NCI-H510A treated with DMSO at 0.1 percent for 48 hours (cell line): ENCODE measurements at places on chromosomes 2 and 18.

DNA sequence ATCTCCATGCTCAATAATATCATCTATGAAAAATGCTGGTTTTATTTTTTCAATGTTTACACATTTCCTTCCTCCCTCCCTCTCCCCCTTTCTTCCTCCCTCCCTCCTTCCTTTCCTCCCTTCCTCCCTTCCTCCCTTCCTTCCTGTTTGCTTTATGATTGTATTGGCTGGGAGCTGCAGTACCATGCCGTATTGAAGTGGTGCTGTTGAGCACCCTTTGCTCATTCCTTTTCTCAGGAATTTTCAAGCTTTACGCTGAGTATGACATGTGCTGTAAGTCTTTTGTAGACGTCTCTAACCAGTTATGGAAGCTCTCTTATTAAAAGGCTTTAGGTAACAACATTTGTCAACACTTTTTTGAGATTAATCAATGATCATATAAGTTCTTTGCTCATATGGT is 100.4 kb downstream of the SNTG2 start:
- DNase-seq: peak; percentile 70

DNA sequence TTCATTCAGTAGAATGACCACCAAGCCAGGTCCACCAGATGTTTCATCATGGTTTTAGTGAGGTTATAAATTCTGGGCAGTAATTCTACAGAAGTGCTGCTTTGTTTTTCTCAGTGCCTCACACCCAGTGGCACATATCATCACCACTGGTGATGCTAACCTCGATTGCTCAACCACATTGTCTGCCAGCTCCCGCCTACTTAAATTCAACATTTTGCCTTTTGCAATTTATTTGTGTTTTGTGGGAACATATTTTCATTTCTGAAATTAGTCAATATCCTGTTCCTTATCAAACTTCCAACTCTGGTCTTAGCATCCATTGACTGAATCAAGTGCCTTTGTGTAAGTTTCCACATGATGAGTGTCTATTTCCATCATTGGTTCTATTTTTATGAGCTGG is 62.3 kb upstream of the TMEM178A start:
- DNase-seq: no peak

DNA sequence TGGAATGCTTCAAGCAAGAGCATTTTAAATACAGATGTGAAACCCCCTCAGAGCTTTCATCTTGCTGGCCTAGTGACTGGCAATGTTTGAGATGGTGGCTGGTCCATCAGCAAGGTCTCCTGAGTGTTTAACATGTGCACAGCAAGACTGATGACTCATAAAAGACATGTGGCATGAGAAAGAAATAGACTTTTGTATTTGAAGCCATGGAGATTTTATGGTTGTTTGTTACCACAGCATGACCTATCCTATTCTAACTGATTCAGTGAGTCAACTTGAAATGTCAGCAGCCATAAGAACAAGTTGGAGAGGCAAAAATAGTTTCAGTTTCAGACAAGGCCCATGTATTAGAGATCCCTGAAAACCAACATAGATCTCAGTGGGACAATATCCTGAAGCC is 154.7 kb upstream of the LYPD1 start:
- DNase-seq: no peak

DNA sequence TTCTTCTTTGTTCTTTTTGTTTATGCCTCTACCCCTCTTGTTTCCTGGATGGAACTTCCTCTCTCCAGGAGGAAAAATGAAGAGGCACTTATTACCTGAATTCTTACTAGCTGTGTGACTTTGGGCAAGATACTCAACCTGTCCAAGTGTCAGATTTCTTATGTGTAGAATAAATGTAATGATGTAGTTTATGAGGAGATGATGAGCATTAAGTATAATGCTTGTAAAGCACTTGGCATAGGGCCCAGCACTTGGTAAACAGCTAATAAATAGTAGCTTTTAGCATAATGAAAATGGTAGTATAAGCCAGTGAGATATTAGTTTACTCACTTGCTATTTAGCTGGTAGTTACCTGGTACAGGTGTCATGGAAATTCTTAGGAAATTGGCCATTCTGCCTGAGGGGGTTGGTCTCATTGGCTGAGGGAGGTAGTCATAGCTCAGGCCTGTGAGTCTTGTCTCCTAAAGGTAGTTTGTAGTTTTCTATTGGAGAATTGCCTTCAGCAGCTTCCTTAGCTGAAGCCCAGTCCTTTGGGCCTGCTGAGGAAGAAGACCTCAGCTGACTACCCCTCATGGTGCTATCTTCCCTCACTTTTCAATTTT is 133.4 kb upstream of the NABP1 start:
- peak; percentile 30 for DNase-seq

DNA sequence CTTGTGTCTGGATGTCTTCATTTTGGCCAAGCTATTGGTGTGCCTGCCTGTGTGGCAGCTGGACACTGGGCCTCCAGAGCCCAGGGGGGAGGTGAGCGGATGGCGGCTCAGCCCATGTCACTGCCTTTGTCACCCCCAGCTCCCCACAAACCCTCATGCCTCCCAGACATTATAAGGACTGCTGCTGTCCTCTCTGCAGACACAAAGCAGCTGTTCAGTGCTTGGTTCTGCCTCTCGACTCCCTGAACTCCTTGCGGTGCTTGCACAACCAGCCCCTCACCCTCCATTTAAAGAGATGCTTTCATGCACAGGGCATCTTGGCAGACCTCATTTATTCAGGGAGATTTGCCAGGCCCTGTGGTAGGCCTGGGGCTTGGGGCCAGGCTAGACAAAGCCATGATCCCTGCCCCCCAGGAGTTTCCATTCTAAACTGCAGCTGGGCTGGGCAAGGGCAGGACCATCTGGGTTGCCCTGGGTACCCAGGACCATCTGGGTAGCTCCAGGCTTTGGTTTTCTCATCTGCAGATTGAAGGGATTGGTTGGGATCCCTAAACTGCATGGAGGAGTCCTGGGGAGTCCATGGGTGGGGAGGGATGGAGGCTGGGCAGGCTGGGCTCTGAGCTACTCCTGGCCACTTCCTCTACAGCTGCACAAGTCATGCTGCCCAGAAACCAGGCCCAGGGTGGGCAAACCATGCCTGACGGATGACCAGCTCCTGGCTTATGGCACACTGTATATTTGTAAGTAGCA is 168.5 kb downstream of the CELF4 start:
- DNase-seq: no peak

- DNase-seq: no peak
These were observed 887 bp upstream of the ZNF396 start for GRCh38 chr18:35377875-35378573.

GRCh38 chr2:24307961-24308360 is 52.4 kb downstream of the ITSN2 start:
- no peak for DNase-seq

GRCh38 chr2:208319391-208319790 is 53.3 kb downstream of the PIKFYVE start:
- DNase-seq: no peak

- no peak for DNase-seq
These were observed 63.0 kb upstream of the COX7A2L start for GRCh38 chr2:42424033-42424432.

GRCh38 chr2:12602661-12603060 is 114.1 kb upstream of the TRIB2 start:
- no peak for DNase-seq

- DNase-seq: no peak
These were observed 49.6 kb downstream of the NXPH2 start for GRCh38 chr2:138730497-138731030.

GRCh38 chr2:233821709-233822100 is 32.6 kb downstream of the HJURP start:
- DNase-seq: no peak

GRCh38 chr2:205405194-205405593 is 277.1 kb upstream of the NRP2 start:
- DNase-seq: no peak

GRCh38 chr18:69795791-69796190 is 151.9 kb downstream of the CD226 start:
- no peak for DNase-seq

- peak; percentile 8 for DNase-seq
These were observed 207.6 kb upstream of the CCDC150 start for GRCh38 chr2:196431957-196432356.

- no peak for DNase-seq
These were observed 59.3 kb downstream of the ARHGEF33 start for GRCh38 chr2:38948995-38949394.

DNA sequence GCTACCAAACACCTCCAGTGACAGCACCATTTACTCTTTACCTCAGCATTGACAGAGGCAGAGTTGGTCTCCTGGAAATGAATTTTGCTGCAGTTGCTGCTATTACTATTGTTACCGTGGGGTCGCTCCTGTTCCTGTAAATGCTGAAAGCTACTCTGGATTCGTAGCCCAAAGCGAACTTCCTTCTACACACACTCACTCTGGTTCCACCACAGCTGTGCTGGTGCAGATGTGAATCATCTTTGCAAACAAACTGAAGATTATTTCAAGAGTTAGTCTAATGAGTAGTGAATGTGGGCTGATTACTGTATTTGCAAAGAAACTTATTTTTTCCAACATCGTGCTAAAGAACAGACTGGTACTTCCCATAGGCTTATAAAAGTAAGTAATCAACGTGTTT is 304.0 kb downstream of the LPIN1 start:
- peak; percentile 58 for DNase-seq

- DNase-seq: peak; percentile 63
These were observed 9.1 kb upstream of the MYO5B start for GRCh38 chr18:50203801-50204604.

- DNase-seq: no peak
These were observed 349.6 kb upstream of the UBE2E3 start for GRCh38 chr2:180630756-180631155.

DNA sequence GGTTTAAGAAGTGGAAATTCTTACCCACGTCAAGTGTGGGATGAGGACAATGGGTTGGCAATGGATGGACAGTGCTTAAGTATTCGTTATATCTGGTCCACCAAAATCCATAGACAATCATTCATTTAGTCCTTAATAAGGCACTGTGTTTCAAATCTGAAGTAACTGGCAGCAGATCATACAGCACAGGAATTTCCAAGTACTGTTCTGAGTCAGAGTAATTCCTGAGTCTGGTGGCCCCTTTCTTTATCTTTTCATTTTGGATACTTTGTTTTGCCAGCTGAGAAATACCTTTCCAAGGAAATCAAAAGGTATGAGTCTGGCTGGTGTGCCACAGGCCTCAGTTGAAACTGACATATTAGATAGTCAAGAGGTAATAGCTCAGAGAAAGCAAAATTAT is 31.4 kb upstream of the CCDC102B start:
- no peak for DNase-seq

DNA sequence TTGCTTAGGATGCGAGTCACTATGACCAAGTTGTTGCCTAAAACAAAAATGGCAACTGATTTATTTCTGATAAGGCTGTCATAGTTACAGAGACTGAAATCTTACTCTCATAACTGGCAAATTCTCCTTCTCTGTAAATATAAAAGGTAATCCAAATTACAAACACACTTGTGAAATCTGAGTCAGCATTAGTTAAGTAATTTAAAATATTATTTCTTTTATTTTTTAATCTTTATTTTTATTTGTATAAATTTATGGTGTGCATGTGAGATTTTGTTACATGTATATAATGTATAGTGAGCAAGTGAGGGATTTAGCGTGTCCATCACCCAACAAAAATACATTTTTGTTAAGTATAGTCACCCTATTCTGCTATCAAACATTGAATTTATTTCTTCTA is 1342.8 kb upstream of the TMEFF2 start:
- DNase-seq: no peak

DNA sequence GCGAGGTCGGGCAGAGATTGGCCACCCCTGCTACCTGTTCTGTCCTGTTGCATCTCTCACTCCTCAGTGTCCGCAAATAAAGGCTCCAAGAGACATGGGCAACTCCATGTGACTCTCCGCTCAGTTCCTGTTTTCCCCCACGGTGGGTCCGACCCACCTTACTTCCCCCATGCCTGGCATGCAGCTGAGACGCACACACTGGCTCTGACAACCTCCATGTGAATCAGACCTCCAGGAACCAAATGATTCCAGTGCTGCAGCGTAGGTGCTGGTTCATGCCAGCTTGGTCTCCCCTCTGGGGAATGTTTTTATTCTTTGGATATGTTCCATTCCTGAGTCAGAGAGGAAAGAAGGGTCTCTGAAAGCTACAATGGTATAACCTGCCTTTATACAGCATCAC is 221.5 kb downstream of the SH3RF3 start:
- no peak for DNase-seq

GRCh38 chr2:152157253-152157652 is 18.3 kb downstream of the STAM2 start:
- no peak for DNase-seq

GRCh38 chr2:54247115-54247514 is 8.9 kb downstream of the TSPYL6 start:
- DNase-seq: no peak

GRCh38 chr2:136117391-136117841 is 533 bp downstream of the CXCR4 start:
- peak; percentile 32 for DNase-seq

- DNase-seq: no peak
These were observed 42.9 kb upstream of the PEX13 start for GRCh38 chr2:60974652-60975051.

DNA sequence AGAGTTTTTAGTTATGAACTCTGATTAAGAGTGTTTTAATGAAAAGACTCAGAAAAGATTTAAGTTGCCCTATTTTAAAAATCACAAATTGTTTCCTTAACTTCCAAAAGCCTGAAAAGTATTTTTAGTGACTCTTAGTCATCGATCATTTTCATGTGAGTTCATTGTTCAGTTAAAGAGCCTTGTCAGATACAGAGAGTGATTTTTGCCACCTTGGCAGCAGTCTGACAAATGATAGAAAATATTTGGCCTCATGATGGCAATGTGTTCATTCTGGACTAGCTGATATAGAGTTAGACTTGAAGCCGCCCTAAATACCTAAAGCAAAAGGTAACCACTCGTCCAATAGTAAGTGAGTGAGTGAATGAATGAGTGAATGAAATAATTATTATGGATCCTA is 225.8 kb downstream of the CPS1 start:
- no peak for DNase-seq

GRCh38 chr2:241598487-241598886 is 38.5 kb downstream of the THAP4 start:
- DNase-seq: peak; percentile 14

DNA sequence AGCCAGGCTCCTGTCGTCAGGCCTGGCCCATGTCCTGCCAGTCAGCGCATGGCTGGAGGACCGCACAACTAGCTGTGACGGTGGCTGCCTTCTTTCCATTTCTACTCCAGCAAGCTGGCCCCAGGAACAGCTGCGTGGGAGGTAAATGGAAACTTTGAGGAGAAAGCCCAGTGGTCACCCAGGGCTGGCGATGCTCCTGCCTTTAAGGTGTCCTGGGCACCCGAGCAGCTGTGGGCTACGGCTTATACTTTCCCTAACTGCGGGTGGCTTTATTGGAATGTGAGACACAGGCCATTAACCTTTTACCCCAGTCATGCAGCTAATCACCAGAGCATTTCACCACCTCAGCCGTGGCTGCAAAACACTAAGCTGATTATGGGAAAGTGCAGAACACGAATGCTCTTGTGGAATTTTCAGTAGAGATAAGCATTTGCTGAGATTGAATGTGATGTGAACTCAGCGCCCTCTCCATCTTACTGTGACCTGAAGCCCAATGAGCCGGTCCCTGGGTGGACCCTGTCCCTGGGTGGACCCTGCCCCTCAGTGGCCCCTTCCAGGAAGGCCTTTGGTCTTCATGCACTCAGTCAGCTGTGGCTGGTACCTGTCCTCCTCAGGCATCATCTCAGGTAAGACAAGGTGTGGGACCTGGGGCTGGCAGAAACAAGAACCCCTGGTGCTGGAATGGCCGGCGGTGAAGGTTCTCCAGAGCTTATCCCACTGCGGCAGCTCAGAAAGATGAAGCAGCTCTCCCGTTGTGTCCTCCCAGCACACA is 275.4 kb upstream of the HS6ST1 start:
- DNase-seq: no peak
